ENCODE measurements at places on chromosomes 3 and 15.

DNA sequence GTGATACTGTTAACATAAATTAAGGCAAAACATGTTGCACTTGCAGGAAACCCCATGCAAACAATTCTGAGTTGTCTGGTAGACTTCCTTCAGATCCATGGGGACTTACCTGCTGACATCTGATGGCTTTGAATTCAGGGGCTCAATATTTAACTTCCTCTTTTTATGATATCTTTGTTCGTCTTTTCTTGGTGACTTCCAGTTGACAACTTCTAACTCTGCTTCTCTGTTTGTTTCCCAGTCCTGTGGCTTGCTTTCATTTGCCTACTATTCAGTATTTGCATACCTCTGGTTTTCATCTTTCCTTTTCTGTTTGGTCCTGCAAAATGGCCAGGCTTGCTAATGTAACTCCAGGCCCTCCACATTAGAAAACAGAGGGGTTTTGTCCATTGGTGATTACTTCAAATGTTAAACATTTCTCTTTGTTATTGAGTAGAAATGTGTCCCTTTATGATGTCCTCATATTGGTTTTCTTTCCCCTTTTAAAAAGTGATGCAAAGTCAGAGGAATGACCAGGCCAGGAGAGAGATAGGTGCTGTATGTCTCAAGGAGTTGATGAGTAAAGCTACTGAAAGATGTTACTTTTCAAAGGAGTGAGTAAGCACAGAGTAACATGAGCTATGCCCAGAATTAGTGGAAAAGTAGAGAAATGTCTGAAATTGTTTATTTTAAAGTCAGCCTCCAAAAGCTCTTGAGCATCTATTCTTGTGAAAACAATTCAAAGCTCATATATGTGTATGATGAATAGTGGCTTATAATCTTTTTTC lies 335.9 kb downstream of the LPP start:
- peak; percentile 84 for DNase-seq

DNA sequence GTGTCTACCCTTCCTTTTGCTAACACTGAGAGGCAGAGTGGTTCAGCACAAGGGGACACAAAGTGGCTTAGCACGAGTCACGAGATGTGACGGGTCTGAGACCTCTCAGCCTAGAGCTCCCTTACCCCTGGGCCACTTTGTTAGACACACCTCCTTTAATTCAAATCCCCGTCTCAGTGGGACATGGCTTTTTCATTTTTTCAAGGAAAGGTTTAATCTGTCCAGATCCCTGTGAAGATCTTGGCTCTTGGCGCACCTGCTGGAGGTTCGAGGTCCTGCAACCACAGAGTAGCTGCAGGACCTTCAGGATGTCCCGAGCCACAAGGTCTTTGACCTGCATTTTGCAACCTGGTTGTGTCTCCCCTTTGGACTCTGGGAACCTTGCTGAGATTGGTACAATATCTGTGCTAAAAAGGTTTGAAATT lies 52.0 kb downstream of the LPP start:
- DNase-seq, result no peak

GRCh38 chr15:93033434-93034045 lies 55.5 kb downstream of the RGMA start:
- DNase-seq, result no peak

DNA sequence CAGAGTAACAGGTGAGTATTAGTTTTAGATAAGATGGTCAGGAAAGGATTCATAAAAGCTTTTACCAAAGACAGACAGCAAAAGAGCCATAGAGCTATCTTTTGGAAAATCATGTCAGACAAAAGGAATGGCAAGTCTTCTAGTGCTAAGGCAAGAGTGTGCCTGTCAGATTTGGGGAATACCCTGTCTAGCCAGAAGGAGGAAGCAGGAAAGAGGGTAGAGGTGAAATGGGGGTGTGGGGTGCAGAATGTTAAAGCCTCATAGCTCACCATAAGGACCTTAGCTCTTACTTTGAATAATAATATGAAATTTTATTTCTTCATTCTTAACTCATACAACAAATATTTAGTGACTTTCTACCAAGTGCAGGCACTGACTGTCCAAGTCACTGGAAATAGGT lies 512.1 kb upstream of the ROBO2 start:
- no peak for DNase-seq

DNA sequence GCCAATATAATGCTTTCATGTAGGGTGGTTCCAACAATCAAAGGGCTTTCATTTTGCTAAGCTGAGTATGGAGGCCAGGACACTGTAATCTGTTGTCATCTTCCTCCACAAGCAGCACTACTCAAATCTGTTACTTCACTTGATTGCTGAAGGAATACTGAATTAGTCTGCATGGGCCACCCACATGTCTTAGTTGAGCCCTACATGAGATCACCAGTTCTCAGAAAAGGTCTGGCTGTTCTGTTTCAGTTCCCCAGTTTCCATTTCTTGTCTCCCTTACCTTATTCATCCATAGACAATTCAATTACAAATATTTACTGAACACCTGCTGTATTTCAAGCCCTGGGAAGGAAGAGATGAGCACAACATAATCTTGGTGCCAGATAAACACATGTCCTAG lies 119.2 kb downstream of the FHIT start:
- DNase-seq, result no peak

- DNase-seq, result no peak
These were observed 501.3 kb upstream of the TPRG1 start for GRCh38 chr3:188670446-188670845.

DNA sequence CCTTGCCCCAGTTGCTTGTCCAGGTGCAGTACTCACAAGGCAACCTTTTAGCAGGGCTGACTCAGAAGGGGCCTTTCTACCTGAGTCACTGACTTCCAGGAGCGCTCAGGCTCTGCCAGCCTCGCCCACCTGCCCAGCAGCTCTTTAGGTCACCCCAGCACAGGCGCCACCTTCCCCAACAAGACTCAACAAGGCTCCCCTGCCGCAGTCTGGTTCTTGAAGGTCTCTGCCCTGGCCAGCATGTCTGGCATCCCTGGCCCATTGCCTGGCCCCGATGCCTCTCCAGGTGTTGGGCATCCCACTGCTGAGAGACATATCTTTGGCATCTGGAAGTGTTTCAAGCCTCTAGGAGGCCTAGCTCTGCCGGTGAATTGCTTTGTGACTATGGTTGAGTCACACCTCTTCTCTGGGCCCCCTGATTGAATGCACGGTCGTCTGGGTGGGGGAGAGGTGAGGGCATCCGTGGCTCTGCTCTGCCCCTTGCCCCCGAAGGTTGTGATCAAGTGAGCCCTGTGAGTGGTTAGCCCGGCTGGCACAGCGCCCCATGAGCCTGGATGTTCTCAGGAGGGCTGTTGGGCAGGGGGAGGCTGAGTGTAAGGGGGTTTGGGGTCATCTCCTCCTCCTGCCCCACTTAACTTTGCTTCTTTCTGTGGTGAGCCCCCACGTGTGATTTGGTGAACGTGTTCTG lies 21.6 kb downstream of the SNX33 start:
- peak; percentile 36 for DNase-seq

DNA sequence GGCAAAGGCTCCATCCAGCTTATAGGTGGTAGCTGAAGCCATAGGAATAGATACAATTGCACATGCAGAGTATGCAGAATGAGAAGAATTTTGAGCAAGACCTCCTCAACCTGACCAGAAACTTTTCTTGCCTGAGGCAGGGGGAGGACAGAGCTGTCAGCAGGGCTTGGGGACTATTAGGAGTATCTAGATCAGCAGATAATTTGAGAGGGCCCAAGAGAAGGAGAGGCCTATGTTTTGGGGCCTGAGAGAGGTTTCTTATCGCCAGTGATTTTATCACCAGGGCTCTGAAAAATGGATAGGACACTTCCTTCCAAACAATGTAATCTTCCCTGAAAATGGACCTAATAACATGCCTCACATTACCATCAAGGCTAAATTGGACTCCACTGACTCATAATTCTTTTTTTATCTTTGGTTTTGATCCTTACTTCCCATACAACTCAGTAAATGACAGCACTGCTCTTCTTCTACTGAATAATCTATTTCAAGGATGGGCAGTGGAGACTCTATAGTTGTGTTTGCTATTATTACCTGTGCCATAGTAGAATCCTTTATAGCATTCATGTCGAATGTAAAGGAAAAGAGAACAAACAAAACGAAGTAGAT lies 15.8 kb upstream of the RAMAC start:
- no peak for DNase-seq

DNA sequence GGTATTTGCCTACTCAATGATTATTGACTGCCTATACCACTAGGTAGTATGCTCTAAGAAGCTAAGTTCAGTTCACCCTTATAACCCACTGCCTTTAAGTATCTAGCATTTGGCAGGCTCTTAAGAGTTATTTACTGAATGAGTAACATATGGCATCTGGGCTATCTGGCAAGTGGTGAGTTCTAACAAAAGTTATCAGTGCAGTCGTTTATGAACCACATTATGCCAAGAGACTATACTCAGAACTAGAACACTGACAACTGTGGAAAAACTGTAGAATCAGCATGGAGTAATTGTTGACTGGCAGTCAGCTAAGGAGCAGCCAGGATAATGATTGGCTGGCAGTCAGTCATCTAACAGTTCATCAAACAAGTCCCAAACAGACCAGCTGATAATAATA lies 25.8 kb downstream of the RAF1 start:
- peak; percentile 66 for DNase-seq

DNA sequence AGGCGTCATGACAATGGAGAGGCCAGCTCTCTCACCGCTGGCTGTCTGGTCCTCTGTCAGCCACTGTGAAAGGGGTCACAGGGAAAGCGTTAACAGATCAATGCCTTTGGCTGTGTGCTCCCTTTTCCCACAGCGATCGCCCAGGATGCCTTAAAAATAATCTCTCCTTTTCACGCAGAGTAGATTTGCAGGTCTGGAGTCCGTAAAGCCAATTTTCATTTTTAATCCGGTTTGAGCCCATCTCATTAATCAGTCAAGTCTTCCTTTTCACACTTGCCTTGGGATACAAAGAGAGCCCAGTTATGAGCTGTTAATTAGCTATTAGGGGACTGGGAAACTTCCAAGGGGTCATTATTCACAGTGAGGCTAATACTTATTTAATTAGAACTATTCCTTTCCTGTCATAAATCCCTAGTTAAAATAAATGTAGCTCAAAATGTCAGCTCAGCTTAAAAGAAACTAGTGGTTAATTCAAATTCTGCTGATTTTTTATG lies 104.3 kb upstream of the RASGRP1 start:
- DNase-seq, result no peak

DNA sequence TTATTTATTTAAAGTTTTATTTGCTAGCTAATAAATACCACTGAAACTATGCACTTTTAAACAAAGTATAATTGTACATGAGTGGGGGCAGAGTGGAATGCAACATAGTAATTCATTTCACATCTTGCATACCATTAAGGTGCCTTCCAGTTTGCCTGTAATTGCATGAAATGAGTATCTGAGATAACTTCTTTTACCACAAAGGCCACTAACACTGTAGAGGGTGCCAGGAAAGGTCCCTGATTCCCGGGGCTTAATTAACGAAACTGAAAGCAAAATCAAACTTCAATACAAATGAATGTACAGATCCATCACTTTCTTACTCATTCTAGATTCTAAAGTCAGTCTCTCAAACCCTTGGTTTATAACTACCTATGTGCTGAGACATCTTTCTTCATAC lies 2.1 kb downstream of the CD47 start:
- DNase-seq, result peak; percentile 65

DNA sequence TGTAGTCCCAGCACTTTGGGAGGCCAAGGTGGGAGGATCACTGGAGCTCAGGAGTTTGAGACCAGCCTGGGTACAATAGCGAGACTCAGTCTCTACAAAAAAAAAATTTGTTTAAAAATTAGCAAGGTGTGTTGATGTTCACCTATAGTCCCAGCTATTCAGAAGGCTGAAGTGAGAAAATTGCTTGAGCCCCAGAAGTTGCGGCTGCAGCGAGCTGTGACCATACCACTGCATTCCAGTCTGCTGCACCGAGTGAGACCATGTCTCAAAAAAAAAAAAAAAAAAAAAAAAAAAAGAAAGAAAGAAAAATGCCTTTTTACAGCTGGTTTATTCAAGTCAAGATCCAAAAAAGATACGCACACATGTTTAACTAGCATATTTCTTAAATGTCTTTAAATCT lies 17.0 kb upstream of the MUC20 start:
- DNase-seq, result no peak
